ENCODE measurements at places on chromosomes 7 and 10. TPM values are rescaled to one million over a fixed set of nuclear protein-coding genes. Genes with fewer than 3 reads are reported as not detected.

The ACTL6B gene
- polyA plus RNA-seq: not detected

The GDF2 gene
- not detected for polyA plus RNA-seq

The DNAH11 gene
- polyA plus RNA-seq: 3.3 TPM

The C10orf105 gene
- polyA plus RNA-seq: 0.18 TPM

The ARID5B gene
- 55.4 TPM for polyA plus RNA-seq

The CHAT gene
- polyA plus RNA-seq: 0.13 TPM

The SPDYE16 gene
- 6.2 TPM for polyA plus RNA-seq

The SPDYE8 gene
- polyA plus RNA-seq: 1.1 TPM

The ACTR3C gene
- 9.7 TPM for polyA plus RNA-seq

The RAB11FIP2 gene
- 77.7 TPM for polyA plus RNA-seq

The SAMD9L gene
- polyA plus RNA-seq: 4.1 TPM

The METTL27 gene
- polyA plus RNA-seq: 5.1 TPM

The TRIM73 gene
- polyA plus RNA-seq: 7.6 TPM

The LLCFC1 gene
- polyA plus RNA-seq: 1.5 TPM

The HMX3 gene
- polyA plus RNA-seq: not detected

The BLVRA gene
- polyA plus RNA-seq: 52.7 TPM

The AGK gene
- 45.8 TPM for polyA plus RNA-seq

The RET gene
- 16.7 TPM for polyA plus RNA-seq

The ZNF716 gene
- polyA plus RNA-seq: 0.12 TPM

The DPP6 gene
- polyA plus RNA-seq: 44.9 TPM

The PHF14 gene
- polyA plus RNA-seq: 81.4 TPM

The NEBL gene
- polyA plus RNA-seq: 90.1 TPM

The MOGAT3 gene
- 0.90 TPM for polyA plus RNA-seq

The LRCH4 gene
- polyA plus RNA-seq: 37.7 TPM

The AKR1C8 gene
- 0.20 TPM for polyA plus RNA-seq

The DGKB gene
- polyA plus RNA-seq: 3.6 TPM

The CAMK1D gene
- 11.9 TPM for polyA plus RNA-seq

The NRF1 gene
- 32.6 TPM for polyA plus RNA-seq

The ANKRD1 gene
- polyA plus RNA-seq: 0.86 TPM

The CAPZA2 gene
- polyA plus RNA-seq: 201 TPM

The USP54 gene
- polyA plus RNA-seq: 54.6 TPM

The STRA8 gene
- polyA plus RNA-seq: 0.32 TPM

The STEAP2 gene
- 22.7 TPM for polyA plus RNA-seq

The CRYGN gene
- 4.4 TPM for polyA plus RNA-seq

All from left kidney (tissue), 8 donors.